ENCODE measurements at places on chromosomes 11 and 22.

DNA sequence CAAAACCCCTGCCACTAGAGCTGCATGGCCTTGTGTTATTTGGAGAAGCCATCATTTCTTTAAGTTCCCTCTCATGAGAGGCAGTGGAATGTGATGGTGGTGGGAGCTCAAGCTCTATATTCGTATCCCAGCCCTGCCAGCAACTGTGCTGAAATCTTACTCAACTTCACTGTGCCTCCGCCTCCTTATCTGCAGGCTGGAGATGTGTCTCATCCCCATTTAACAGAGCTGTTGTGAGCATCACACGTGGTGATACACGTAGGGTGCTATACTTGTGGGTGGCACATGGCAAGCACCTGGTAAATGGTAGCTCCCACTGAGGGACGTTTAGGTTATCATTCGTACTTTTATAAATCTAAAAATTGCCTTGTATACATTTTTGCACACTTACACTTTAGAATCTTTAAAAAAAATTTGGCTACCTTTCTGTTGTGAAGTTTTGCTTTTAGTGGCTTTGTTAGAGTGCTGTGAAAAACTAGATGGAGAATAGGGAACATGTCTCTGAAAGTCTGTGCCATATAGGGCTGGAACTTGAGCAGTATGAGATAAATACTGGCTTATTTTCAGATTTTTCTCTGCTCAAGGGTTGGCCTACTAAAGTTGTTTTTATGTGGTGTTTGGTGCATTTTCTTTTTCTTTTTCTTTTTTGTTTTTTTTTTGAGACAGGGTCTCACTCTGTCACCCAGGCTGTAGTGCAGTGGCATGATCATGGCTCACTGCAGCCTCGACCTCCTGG is 23.2 kb downstream of the TNRC6B start:
- no peak for DNase-seq

- DNase-seq, result no peak
Observed at GRCh38 chr11:121762820-121763219, 310.1 kb upstream of the SORL1-AS1 start.

DNA sequence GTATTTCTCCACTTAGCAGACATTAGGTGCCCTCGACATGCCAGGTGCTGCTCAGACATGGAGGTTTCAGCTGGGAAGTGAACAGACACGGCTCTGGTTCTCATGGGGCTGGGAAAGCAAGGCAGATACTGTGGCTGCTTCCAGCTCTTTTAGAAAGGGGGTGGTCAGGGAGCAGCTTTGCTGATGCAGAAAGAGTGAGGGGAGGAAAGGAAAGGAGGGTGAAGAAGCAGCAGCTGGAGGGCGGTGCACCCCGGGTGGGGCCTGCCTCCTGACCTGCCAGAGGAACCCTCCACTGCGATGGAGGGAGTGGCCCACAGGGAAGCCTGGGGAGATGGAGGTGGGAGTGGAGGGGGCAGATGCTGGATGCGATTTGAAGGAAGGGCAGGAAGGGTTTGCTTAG is 76.8 kb downstream of the MORC2 start:
- no peak for DNase-seq

DNA sequence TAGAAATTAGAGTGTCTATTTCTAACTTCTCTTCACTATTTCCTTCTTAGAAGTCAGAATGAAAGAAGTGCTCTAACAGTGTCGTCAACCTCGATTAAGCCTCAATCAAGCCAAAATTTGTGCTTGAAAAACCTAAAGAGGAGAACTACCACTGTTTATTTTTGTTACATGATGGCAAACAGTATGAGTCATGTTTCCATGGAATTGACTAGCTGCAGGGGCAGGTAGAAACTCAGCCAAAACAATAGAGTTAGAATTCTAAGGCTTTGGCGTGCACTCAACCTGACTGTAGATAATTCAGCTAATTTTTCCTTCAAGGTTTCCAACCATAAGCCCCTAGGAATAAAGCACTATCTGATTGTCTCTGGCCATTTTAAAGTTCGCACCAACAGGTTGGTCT is 415.9 kb downstream of the ETS1 start:
- no peak for DNase-seq

DNA sequence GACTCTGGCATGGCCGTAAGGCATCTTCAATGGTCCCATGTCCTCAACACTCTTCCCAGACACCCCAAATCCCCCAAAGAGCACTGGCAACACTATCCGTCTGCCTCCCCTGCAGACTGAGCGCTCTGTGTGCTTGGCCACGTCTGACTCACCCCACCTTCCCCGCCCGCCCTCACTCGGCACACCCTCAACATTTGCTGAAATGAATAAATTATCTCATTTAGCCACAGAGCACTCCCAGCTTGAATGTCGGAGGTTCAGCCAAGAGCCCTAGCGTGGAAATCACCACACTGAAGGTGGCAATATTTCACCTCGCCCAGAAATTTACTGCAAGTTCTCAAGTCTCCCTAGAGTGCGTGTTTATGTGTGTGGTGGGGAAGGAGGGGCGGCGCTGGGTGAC is 46.6 kb upstream of the TCF20 start:
- peak; percentile 50 for DNase-seq

- no peak for DNase-seq
Observed at GRCh38 chr11:17343907-17344306, 7.7 kb upstream of the NCR3LG1 start.

DNA sequence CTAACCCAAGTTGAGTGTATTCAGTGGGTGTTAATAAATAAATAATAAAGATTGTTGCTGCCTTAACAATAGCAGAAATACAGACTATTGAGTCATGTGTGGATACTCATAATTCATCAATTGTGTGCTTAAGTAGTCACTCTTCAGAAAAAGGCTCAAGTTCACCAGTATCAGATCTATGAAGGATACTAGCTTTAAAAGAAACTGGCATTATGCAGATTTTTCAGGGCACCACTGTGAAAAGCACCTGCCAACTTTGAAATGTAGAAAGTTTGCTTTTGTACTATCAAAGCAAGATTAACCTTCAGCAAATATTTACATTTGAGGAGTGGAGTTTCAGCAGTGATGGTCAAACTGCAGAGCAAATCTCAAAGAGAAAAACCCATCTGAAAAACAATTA is 20.1 kb upstream of the SYTL2 start:
- no peak for DNase-seq

DNA sequence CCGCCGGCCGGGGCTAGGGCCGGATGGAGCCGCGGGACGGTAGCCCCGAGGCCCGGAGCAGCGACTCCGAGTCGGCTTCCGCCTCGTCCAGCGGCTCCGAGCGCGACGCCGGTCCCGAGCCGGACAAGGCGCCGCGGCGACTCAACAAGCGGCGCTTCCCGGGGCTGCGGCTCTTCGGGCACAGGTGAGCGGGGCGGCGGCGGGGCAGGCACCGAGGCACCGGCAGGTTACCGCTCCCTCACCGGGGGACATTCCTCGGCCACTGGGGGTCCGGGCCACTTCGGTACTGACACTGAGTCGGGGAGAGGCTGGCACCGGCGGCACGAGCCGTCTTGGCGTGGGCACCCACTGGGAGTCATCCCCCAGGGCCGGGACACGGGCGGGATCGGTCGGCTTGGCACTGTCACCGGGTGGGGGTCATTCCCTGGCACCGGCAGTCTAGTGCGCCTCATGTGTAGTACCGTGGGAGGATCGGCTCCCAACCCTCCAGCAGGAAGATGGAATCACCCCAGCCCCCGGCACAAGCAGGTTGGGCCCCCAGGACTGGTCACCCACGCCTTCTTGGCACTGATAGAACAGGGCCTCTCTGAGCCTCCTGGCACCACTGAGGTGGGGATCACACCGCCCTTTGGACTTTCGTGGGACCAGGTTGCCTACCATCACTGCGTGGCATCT is 511 bp downstream of the DGKZ start:
- no peak for DNase-seq

DNA sequence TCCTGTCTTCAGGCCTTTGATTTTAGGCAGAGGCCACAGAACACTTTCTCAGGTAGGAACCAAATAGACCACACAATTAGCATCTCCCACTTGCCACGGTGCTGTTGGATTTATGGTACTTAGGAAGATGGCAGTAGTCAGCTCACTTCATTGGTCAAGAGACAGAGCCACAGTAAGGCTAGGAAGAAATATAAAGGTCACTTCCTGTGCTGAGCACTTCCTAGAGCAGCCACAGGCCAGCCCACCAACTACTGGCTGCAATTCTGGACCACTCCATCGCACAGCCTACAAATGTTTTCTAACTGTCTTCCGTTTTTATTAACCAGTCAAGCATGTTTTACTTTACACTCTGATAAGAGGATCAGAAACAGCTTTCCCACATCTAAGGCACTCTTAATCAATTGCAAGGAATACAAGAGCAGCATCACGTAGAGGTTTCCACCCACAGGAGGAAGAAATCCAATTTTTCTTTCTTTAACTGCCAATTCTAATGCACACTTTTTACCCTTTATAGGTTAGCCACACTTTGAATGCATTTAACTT is 54.7 kb downstream of the ABTB2 start:
- no peak for DNase-seq

- no peak for DNase-seq
Observed at GRCh38 chr11:76265771-76266241, 59.5 kb upstream of the WNT11 start.

DNA sequence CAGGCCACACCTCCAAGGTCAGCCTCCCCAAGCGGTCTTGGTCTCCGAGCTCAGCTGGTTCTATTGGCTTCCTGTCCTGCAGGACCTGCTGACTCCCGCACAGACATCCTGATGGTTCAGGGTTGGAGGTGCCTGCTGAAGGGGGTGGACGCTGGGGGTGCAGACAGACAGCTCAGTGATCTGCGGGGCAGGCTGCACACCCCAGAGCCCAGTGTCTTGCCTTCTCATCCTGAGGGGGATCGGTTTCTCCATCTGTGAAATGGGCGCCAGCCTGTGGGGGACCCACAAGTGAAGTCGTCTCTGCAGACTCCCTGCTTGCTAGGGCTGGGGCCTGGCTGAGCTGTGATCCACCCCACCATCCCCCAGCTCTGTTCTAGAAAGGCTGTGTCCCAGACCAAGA is 13.8 kb downstream of the FLRT1 start:
- DNase-seq, result no peak

DNA sequence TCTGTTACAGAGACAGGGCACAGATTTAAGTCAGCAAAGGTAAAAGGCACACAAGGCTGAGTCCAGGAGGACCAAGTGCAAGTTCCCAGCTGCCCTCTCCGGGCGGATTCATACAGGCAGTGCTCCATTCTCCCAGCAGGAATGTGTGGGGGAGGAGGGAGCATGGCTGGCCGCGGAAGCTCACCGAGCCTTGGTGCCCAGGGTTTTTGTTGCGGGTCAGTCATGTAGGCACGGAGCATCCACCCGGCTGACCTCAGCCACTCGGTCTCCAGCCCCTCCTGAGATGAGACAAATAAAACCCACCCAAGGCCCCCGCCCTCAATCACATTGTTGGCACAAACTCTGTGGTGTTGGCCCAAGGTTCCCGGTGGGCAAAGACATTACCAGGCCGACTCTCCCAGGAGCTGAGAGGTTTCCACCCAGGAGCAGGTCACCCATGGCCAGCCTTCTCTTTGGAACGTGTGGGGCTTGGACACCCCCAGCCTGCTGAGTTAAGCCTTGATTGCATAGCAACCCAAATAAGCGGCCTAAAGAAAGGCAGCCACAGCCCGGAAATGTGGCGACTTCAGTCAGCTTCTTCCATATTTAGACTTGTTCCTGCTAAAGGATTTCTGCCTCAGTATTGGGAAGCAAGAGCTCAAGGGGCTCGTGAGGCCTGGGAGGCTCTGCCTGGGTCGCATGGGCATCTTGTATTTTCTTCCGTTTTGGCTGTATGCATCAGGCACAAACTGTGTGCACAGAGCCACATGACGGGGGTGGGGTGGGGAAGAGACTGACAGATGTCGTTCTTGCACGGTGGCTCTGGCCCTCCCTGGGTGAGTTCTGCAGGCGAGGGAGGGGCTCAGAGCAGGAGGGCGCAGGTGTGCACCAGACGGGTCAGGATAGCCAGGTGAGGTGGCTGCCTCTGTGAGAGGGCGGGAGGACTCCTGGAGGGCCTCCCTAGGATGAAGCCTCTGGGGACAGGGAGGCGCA is 63.0 kb downstream of the ARHGAP8 start:
- DNase-seq, result no peak

GRCh38 chr11:130689222-130689908 is 226.9 kb downstream of the SNX19 start:
- DNase-seq, result no peak

GRCh38 chr22:39240831-39241793 is 3.7 kb downstream of the PDGFB start:
- peak; percentile 75 for DNase-seq

GRCh38 chr11:111417011-111417765 is 38.1 kb upstream of the POU2AF1 start:
- no peak for DNase-seq

GRCh38 chr11:129312730-129313503 is 62.7 kb upstream of the BARX2 start:
- DNase-seq, result no peak

GRCh38 chr22:19175602-19176174 is 2.8 kb downstream of the SLC25A1 start:
- no peak for DNase-seq

DNA sequence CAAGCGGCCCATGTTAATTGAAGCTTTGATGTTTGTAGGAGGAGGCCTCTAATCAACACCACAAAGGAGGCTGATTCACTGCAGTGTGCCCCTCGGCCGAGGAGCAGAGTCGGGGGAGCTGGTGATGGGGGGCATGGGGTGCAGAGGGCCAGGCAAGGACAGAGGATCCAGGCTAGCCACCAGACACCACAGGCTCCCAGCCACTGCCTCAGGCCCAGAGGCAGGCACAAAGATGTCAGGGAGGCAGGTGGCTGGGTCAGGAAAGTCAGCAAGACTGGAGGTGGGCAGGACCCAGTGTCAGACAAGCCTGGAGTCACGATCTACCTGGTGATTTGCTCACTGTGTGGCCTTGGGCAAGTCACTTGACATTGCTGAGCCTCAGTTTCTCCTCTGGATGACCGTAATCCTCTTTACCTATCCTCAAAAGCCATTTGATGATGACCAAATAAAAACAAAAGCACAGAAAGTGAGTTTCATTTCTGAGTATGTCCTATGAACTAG is 121.0 kb downstream of the BUD13 start:
- DNase-seq, result no peak

DNA sequence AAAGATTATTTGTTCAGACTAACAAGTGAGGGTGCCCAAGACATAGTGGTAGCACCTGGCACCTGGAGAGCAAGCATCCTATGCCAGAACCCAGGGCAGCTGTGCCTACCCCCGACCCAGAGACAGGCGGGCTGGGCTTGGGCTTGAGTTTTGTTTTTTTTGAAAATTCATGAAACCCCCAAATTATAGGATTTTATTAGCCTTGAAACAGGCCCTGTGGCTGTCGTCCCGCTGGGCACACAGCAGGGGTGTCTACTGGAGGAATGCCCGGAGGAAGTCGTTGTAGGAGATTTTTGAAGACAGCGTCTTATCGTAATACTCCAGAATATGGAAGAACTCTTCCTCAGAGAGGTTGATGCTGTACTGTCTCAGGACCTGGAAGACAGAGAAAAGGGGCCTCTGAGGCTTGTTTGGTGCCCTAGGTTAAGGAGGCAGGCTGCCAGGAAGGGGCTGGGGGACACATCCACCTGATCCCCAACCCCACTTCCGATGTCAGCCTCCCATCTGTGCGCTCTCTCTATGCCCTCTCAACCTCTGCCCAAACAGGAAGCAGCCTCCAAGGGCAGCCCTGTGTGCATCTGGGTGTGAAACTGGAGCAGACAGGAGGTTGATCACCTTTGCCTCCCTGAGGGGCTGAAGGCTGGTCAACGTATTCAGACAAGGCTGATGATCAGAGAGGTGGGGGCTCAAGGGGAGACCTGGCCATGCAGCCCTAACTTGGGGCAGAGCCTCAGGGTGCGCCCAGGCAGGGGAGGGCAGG is 117.0 kb downstream of the MPPED1 start:
- no peak for DNase-seq

GRCh38 chr11:111624608-111625007 is 22.4 kb downstream of the SIK2 start:
- DNase-seq, result no peak

- DNase-seq, result peak; percentile 72
Observed at GRCh38 chr22:19855504-19856409, 1.1 kb upstream of the GNB1L start.
